ENCODE measurements at places on chromosomes 2 and 18.

DNA sequence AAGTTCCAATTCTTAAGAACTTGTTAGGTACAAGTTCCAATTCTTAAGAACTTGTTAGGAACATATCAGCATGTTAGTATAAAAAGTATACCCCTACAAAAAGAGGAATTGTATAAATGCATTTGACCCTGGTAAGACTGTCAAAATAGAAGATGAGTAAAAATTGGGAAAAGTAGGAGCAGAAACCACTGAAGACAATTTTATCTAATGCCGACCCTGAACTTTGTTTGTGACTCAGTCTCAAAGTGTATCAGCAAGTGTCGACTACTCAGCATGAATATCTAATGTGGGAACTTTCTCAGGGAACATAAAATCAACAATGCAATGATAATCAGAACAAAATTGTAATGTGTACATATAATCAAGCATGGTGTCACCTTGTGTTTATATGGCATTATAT is 583 bp upstream of the CD226 start:
- DNase-seq, result no peak

DNA sequence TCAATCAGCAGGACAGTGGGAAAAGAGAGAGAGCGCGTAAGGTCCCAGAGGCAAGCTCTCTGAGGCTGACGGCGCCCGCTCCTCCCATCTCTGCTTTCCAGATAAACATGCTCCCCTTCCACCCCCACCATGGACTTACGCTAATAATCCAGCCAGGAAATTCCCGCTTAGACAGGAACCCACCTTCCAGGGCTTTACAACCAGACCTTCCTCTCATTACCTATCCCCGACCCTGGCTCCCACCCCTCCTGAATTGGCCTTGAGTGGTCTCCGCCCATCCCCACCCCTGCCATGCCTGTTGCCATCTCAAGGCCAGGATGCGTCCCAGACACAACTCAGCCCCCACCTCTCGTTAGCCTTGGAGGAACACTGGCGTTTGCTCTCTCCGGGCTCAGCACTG is 131.1 kb downstream of the SMAD2 start:
- no peak for DNase-seq

- no peak for DNase-seq
Observed at GRCh38 chr2:64865831-64866345, 123.3 kb upstream of the SLC1A4 start.

- DNase-seq, result no peak
Observed at GRCh38 chr18:8412117-8412516, 197.1 kb upstream of the RAB12 start.

GRCh38 chr2:198327526-198327925 is 523.1 kb downstream of the PLCL1 start:
- no peak for DNase-seq

GRCh38 chr2:121372721-121373353 is 87.8 kb upstream of the TFCP2L1 start:
- no peak for DNase-seq

DNA sequence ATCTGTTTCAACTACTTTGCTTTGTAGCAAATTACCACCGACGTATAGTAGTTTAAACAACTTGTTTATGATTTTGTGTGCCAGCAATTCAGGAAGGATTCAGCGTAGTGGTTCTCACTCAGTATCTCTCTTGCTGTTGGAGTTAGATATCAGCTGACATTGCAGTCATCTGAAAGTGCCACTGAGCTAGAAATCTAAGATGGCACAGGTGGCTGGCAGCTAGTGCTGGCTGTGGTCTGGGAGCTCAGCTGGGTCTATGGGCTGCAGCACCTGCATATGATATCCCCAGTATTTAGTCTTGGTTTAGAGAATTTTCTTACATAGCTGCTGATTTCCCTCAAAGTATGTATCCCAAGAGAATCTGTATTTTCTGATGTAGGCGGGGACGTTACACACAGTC is 235.6 kb downstream of the SCG2 start:
- no peak for DNase-seq

DNA sequence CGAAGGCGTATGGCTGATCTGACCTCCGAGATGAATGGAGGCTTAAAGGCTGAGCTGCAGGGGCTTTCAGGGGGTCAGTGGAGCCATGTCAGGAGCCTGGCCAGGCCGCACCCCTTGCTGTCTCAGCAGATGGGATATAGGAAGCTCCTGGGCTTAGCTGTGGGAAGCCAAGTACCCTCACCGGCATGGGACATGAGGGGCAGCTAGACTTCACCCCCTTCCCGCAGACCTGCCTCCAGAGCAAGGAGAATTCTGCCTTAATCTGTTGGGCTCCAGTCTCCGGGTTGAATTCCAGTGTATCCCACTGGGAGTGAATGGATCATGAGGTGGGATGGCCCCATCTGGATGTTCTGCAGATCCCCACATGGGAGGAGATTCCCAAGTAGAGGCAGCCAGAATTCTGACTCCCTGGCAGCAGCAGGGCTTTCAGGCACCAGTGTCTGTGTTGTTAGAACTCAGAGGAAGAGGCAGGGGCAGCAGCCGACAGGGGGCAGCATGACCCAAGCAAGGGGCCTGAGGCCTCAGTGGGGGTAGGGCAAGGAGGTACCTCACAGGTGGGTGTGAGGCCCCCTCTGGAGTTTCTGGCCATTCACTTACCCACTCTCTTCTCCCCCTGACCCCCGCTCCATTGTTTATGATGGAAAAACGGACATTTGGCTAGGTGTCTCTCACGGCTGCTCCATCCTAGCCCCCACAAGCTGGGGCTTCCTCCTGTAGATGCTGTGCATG is 19.1 kb downstream of the CAPG start:
- DNase-seq, result no peak

DNA sequence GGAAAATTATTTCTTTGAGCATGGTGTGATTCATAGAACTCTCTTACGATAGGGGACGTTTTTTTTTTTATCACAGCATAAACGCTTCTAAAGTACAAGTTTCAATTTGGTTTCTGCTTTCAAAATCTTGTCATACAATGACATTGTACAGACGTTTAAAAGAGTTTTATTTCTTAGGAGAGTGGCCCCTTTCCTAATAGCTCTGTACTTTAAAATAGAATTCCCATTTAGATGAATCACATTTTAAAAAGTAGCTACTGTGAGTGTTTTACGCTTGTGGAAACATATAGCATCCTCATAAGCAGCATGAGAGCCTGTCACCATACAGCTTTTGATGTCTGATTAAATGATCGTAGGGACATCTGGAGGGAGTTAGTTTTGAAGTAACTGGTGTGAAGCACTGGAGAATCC is 510.9 kb downstream of the PARD3B start:
- DNase-seq, result no peak

DNA sequence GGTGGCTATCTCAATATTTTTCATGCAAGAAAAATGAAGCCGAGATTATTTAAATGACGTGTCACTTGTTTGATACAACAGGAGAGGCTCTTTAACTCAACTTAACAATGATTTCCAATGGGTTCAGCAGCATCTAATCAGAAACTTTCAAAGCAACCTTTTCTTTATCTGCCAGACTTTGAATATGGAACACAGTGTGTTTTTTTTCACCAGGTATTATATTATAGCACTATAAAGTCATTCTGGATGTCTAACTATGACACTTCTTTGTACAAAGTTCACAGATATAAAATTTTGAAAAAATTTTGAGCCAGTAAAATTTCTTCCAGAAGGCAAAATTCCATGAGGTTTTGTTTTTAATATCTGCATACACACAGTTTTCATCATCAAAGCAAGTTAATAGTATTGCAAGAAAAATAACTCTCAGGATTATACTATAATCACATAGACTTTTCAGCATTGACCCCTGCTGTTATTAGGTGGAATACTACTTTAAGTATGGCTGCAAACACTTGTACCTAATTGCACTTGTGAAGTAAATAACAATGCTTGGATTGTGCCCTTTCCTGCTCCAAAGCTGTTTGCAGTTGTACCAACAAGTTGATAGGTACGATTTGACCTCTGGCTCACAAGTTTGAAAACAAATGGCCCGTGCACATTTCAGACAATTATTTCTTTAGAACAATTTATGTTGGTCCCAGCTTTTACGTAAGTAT is 44.0 kb upstream of the DSG1 start:
- DNase-seq, result no peak

GRCh38 chr18:61606759-61607158 is 273.5 kb downstream of the CDH20 start:
- DNase-seq, result no peak

DNA sequence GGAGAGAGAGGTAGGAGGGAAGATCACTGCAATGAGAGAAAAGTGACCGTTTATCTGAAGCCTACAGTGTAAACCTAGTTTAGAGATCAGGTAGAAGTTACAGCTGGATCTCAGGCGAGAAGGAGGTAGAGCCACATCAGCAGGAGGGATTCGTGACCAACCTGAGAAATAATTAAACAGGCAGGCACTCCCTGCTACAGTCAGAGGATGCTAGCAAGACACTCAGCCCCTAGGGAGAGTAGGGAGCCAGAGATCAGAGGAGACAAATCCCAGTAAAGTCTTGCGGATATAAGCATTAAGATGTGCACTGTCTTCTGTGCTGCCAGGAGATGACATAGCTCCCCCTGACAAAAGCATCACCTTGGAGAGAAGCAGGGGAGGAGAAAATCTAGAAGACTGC is 629.1 kb upstream of the SLC39A10 start:
- no peak for DNase-seq

- no peak for DNase-seq
Observed at GRCh38 chr2:80281049-80281448, 23.5 kb downstream of the LRRTM1 start.

GRCh38 chr2:46704593-46704992 is 211.0 kb downstream of the MCFD2 start:
- no peak for DNase-seq

- DNase-seq, result no peak
Observed at GRCh38 chr2:58186501-58186900, 54.6 kb downstream of the FANCL start.

DNA sequence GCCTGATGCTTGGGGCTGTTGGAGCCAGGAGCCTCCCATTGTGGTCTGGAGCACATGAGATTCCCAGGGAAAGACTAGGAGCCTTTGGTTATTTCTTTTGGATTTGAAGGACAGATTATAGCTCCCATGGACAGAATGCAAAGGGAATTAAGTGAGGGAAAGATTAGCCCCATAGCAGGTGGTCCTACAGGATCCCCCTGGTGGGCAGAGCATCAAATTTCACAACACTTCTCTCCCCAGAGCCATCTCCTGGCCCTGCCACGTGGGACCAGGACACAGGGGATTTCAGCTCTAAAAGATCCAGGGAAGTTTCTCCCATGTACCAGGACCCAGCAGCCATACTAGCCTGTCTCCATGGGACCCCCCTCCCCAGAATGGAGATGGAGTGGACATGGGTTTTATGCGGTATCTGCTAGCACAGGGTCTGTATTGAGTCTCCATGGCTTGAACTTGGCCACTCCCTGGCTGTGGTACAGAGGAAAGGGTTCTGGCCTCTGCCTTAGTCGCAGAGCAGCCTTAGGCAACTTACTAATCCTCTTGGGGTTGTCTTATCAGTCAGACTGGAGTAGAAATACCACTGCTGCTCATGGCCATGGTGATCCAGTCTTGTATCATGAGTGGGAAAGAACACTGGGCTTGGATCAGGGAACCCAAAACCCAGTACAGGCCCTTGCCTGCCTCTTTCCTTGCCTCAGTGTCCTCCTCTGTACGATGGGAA is 6.8 kb upstream of the PLB1 start:
- DNase-seq, result no peak

- no peak for DNase-seq
Observed at GRCh38 chr2:106638580-106638979, 151.4 kb downstream of the CD8B2 start.

DNA sequence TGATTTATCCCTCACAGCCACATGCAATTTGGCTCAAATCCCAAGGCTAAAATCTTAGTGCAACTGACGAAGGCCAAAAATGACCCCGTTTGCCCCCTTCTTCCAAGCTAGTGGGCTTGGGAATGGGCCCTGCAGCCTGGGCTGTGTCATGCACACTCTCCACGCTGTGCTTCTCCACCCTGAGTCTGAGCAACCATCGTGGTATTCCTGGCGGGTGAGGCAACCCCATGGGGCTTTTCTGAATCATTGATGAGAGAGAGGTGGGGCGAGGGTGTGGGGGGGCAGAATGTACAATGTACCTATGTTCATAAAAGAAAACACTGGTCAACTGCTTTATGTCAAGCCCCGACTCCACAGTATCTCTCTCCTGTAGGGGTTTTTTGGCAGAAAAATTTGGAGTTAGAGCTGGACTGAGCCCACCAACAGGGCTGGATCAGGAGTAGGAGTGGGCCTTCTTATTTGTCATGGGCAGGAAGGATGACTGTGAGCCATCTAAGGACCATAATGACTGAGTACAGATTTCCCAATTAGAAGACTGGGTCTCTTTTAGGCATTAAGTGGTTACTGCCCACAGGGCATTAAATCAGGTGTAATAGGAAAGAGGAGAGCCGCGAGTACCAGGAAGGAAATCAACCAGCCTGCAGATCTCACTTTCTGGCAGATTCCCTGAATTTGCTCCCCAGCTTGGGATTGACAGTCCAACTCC is 8.9 kb downstream of the SULT1C2 start:
- no peak for DNase-seq

DNA sequence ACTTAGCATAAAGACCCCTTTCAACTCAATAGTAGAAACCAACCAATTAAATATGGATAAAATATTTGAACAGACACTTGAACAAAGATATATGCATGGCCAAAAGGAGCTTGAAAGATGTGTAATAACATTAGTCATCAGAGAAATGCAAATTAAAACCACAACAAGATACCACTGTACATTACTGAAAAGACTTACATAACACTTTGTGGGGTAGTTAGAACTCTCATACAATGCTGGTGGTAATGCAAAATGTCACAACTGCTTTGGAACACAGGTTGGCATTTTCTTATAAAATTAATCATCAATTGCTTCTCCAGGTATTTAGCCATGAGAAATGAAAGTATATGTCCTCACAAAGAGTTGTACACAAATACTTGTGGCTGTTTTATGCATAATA is 60.7 kb downstream of the TTC27 start:
- no peak for DNase-seq

DNA sequence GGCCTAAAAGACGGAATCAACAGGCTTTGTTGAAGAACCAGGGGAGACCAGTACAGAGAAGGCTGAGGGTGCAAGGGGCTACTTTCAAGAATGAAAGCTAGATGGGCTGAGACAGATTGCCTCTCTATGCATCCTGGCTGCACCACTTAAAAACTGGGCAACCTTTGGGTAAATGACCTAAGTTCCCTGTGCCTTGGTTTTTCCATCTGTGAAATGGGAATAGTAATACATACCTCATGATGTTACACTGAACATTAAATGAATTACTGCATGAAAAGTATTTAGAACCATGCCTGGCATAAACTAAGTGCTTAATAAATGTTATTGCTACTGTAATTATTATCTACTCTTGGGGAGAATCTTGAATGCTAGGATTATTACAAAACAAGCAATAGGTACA is 106.5 kb downstream of the PRKCE start:
- DNase-seq, result no peak

DNA sequence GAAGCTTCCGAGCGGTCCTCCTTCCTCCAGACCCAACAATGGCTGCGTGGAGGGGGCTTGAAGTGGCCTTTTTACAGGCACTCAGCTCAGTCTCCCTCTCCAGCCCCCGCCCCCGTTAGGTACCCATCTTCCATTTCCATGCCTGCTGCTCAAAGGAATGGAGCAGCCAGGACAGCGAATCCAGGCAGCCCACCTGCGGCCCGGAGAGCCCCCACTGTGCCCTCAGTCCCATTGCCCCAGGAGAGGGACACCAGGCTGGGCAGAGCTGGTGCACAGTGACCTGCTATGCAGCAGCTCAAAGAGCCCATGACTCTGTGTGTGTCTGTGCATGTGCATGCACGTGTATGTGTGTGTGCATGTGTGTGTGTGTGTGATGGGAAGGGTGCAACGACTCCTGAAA is 10.6 kb upstream of the POMC start:
- DNase-seq, result no peak
